ENCODE measurements at places on chromosomes 11 and 22.

DNA sequence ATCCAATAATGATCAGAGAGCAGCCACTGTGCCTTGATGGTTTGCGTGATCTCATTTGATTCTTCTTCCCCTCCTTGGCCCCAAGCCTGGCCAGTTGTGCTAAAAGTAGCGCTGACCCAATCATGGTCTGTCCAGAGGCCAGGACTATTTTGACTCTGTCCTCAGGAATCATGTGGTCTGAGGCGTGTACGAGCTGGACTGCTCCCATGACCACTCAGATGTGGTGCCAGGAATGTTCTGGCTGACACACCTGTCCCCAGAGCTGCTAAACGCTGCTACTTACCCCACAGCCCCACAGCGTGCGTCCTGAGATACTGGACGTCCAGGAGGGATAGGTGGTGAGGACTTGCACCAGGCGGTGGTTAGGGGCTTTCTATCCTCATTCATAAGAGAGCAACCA lies 70.5 kb downstream of the FEZ1 start:
- DNase-seq: no peak

DNA sequence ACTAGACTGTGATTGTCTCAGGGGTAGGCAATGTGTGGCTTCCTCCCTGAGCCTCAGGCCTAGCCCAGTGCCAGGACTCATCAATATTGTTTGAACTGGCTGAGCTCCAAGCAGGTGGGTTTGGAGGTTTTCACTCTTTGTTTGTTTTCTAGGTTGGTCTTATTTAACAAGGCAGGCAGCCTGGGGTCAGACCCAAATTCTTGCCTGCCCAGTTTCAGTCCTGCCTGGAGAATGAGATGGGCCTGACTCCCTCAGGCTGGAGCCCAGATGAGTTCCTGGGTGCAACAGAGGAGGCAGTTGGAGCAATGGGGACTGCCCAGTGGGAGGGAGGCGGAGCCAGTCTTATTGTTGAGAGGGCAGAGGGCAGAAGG lies 28.3 kb upstream of the TP53I11 start:
- DNase-seq: no peak

DNA sequence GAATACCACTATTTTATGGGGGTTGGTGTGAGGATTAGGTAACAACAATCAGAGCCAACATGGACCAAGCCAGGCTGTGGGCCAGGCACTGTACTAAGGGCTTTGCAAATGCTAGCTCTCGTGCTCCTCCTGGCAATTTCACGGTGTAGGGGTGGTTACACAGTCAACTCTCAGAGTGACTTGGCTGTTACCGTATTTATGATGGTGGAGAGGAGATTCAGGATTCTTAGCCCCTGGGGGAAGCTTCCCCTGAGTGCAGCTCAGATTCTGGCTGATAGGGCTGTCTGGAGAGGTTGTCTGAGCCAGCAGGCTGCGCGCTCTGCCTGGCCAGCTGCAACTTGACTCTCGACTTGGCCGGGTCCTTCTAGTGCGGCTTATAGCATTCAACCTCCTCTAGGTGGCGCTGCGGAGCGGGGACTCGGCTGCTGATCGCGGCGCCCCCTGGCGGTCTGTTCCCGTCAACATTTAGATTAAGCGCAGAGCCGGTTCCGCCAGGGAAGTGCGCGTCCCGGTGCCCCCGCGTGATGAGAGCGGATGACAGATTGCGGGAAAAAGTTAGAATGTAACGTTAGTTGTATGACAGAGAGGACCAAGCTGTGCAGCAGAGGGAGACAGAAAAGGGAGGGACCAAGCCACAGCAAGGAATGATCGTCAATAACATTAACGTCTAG lies 4.5 kb upstream of the NCF4 start:
- DNase-seq: peak; percentile 96

DNA sequence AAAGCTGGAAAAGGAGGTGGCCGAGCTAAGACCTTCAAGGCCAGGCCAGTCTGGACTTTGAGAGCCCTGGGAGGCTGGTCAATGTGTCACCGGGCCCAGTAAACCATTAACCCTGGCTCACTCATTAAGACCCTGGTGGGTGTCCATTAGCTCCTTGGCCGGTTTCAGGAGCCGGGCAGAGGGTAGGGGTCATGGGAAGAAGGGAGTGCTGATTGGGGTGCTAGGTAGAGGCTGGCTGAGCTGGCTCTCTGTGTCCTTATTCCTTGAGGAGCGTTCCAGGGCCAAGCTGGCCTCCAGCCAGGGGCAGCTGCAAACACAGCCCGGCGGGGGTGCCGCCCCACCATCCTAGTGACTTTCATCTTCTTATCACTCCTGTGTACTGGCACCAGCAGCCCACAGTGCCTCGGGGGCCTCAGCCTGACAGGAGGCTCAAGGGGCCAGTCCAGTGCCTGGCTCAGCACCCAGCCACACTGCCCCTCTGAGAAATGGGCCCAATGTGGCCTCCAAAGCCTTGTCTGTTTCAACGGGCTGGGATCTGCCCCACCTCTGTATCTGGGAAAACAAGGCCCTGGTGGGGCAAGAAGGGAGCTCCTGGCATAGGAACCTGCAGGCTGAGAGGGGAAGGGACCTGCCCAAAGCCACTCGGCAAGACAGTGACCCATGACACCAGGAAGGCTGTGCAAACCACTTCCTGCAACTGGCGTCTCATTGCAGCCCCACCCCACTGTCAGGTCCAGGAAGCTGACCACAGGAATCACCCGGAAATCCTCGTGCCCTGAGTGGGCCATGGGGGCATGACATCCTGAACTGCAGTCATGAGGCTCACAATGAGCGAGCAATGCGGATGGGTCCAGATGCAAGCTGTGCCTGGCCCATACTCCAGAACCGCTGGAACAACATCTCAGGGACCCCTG lies 15.1 kb upstream of the RGL4 start:
- DNase-seq: peak; percentile 45

GRCh38 chr22:29049655-29050263 lies 11.9 kb downstream of the C22orf31 start:
- DNase-seq: no peak

DNA sequence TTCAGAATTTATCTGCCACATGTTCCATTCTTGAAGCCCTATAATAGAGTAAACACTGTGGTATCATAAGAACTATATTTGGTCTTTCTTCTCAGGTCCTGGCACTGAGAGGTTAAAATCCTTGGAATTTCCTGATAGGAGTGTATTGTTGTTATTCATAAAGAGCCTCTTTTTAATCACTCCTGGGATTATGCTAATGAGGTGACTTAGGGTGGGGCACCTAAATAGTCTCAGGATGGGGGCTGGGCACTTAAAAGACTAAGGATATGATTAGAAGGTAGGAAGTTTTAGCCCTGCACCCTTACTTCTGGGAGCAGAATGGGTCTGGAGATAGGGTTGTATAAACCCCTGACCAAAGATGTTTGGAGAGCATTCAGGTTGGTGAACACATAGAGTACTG lies 755.2 kb upstream of the TENM4 start:
- DNase-seq: no peak

DNA sequence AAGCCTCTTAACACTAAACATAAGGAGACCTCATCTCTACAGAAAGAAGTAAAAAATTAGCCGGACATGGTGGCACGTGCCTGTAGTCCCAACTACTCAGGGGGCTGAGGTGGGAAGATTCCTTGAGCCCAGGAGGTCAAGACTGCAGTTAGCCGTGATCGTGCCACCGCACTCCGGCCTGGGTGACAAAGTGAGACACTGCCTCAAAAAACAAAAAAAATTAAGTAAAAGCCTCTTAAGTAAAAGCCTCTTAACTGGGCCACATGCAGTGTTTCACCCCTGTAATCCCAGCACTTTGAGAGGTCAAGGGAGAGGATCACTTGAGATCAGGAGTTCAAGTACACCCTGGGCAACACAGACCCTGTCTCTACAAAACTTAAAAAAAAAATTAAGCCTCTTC lies 25.7 kb downstream of the CELF1 start:
- no peak for DNase-seq

DNA sequence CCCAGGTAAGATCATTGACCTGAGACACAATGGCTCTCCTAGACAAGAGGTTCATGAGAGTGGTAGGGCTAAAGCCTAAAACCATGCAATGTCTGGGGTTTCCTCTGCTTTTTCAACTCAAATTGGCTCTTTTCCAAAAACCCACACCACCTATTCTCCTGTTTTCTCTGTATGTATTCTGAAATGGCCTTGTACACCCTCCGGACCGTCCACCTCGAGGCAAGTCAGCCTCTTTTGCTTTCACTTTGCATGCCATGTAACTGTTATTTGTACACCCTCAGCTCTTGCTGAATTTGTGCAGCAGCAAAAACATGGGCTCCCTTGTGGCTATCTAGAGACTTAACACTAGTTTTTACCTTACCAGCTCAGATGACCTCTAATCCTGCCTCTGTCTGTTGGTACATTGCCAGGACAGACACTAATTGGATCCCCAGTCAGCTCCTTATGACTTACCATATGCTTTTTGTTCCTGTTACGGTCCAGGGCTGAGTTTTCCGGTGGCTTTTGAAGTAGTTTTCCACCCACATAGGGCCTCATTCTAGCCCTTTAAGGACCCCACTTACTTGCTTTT lies 288.0 kb downstream of the SBF2 start:
- no peak for DNase-seq

DNA sequence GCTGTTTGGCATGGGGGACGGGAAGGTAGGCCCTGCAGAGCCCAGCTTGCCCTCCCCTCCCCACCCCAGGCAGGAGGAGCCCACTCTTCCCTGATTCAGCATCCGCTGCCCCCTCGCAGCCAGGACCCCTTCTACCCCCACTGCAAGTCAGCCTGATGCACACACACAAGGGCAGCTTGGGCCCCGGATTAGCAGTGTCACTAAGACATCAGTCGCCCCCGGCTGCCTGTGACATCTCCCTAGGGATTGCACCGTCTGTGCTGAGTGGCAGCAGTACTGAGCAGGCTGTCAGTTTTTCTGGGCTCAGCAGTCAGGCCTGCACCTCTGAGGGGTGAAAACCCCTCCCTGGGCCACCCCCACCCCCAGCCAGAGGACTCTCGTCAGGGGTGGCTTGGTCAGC lies 30.4 kb upstream of the SYT7 start:
- DNase-seq: no peak

DNA sequence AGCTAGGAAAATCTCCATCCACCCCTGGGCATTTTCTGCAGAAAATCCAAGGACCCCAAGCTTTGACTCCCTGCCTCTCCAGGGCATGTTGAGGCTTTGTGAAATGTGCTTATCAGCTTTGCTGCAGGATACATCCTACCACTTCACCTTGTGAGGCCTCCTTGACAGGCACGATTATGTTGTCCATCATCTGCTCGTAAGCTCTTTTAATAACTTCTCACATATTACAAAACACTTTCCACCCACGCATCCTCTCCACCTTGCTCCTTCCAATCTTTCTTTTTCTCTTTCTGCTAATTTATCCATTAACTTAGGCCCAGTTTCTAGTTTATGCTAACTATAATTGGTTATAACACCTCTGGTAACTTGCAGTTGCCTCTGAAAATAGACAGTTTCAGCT lies 147.0 kb upstream of the MTNR1B start:
- no peak for DNase-seq

DNA sequence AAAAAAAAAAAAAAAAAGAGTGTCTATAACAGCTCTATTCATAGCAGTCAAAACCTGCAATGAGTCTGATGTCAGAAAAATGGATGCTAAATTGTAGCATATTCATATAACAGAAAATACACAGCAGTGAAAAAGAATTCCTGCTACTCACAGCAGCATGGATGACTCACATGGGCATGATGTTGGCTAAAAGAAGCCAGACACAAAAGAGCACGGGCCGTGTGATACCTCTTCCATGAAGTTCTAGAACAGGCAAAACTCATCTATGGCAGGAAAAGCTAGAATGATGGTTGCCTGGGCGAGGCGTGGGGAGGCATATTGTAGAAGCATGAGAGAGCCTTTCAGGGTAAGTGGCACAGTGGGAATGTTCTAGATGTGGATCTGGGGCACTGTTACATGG lies 18.9 kb downstream of the PLAAT3 start:
- DNase-seq: no peak

- peak; percentile 32 for DNase-seq
Measured at GRCh38 chr11:60130496-60130895, 42.0 kb downstream of the MS4A2 start.

- no peak for DNase-seq
Measured at GRCh38 chr11:27468209-27468994, 4.2 kb downstream of the LGR4 start.

DNA sequence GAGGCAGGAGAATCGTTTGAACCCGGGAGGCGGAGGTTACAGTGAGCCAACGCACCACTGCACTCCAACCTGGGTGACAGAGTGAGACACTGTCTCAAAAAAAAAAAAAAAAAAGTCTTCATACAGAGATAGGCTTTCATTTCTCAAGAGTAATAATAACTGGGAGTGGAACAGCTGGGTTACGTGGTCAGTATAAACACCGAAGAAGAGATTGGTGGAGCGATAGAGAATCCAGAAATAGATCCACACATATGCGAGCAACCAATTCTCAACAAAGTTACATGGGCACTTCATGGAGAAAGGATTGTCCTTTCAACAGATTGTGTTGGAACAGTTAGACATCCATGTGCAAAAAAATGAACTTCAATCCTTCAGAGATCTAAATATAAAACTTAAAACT lies 24.6 kb downstream of the ZBED4 start:
- DNase-seq: no peak

GRCh38 chr22:47196881-47197772 lies 434.7 kb downstream of the TBC1D22A start:
- DNase-seq: no peak

Measured in activated CD8-positive, alpha-beta T cell treated with anti-CD3 and anti-CD28 coated beads, Interleukin-2, amount 10 ng/mL, durations not matched to agents 7 days and 5 days (primary cell).